ENCODE measurements at places on chromosomes 5 and 9.

- DNase-seq = no peak
Observed at GRCh38 chr5:65100911-65101631, 332.3 kb downstream of the CWC27 start.

GRCh38 chr9:82132024-82132423, 143.5 kb downstream of the SPATA31D1 start:
- DNase-seq = no peak

DNA sequence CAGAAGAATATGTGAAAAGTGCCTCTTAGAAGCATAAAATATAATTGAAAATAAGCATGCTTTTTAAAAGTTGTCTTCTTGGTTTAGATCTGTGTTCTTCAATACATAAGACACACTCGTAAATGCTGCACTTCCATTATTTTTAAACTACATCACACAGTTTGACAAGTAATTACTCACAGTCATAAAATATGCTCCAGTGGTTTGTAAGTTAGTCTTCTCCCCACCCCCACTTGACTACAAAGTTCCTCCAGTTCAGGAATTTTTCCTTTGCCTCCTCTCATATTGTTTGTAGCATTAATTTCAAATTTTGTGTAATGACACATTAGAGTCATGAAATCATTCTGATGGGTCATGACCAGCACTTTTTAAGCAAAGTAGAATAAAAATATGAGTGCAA, 60.3 kb upstream of the PTGER4 start:
- DNase-seq = no peak

GRCh38 chr9:134285215-134285845, 40.9 kb upstream of the RXRA start:
- DNase-seq = no peak

- no peak for DNase-seq
Observed at GRCh38 chr5:17802256-17802655, 168.0 kb downstream of the TAF11L14 start.

Data from activated T-cell treated with anti-CD3 and anti-CD28 coated beads for 4 hours (primary cell).